Right hindlimb (tissue), 1 donor: ENCODE measurements at places on chromosomes 6 and 20.

GRCh38 chr20:40502576-40502975 lies 186.5 kb downstream of the MAFB start:
- DNase-seq = no peak

GRCh38 chr6:47788498-47788884 lies 6.7 kb downstream of the OPN5 start:
- DNase-seq = no peak

DNA sequence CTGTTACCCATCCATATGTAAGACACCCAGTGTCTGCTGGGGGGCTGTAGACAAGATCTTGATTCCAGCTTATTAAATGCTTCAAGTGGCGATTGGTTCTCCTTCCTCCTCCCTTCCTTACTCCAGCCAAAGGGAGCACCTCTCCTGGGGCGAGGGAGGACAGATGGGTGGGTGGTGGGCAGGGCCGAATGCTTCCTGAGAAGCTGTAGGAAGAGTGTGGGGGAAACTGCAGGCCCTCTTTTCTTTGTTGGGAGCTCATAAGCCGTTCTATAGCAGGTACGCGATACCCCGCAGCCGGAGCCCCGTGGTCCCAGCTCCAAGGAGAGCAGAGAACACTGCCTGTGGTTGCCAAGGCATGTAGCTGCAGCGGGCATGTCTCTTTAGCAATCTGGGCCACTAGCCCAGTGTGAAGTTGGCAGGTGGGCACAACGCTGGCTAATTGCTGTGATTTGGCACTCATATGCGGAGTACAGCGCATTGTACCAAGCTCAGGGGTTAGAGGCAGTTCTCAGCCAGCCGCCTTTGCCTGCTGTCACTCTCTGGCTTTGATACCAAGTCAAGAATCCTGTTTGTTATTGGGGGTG lies 14.7 kb upstream of the KCNG1 start:
- DNase-seq = no peak

- no peak for DNase-seq
Observed at GRCh38 chr6:3726421-3726820, 25.1 kb downstream of the PXDC1 start.

- DNase-seq = no peak
Observed at GRCh38 chr6:70257768-70258273, 45.1 kb downstream of the COL9A1 start.
